ENCODE measurements at places on chromosomes 13 and 19.

GRCh38 chr13:97376981-97377380 lies 57.0 kb upstream of the RAP2A start:
- DNase-seq: no peak

GRCh38 chr13:22193070-22193469 lies 522.2 kb downstream of the FGF9 start:
- no peak for DNase-seq

GRCh38 chr19:3506384-3507340 lies 551 bp downstream of the FZR1 start:
- no peak for DNase-seq

- no peak for DNase-seq
Observed at GRCh38 chr19:48925240-48925843, 8.2 kb upstream of the DHDH start.

GRCh38 chr13:29713839-29714238 lies 118.4 kb upstream of the SLC7A1 start:
- no peak for DNase-seq

GRCh38 chr19:47313754-47314295 lies 4.2 kb downstream of the C5AR1 start:
- no peak for DNase-seq

DNA sequence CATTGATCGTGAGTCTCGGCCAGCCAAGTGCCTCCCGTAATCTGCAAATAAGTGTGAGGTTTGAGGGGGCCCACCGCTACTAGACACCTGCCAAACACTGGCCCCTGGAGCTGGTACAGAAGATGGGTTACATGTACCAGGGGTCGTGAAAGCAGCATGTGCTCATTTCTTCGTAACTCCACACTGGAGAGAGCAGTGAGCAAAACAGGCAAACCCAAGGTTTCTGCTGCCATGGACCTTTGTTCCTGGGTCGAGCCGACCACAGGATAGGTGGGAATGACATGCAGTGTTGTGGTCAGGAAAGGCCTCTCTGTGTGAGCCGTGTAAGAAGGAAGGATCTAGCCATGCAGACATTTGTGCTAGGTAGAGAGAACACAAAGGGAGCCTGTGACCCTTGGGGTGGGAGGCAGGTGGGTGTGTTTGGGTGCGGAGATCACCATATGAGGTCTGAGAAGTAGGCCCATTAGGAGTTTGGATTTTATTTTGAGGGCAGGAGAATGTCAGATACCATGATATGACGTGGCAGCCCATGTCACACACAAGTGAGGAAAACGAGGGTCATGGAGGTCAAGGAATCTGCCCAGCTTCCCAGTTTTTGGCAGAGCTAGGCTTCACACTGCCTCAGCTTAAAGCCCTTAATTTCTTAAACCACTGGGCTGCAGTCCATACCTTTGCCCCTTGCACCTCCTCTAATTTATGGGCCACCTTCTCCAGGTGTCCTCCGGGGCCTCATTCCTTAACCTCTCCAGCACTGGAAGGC lies 919 bp downstream of the GTF3A start:
- DNase-seq: no peak

GRCh38 chr13:39281539-39282150 lies 243.4 kb downstream of the NHLRC3 start:
- no peak for DNase-seq

GRCh38 chr13:110359840-110360301 lies 52.8 kb downstream of the COL4A2 start:
- no peak for DNase-seq

DNA sequence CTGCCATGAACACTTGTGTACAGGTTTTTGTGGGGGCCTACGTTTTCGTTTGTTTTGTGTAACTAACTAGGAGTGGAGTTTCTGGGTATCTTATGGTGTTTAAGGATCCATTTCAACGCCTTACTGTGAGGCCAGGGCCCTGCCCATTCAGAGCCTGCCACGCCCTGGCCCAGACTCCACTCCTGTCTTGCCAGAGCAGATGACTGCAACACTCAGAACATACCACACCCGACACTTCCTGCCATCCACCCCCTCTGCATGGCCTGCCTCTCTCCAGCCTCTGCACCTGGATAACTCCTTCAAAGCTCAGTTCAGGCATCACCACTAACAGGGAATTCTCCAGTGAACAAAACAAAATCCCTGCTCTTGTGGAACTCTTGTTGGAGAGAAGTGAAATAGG lies 43.2 kb downstream of the RGCC start:
- DNase-seq: no peak

GRCh38 chr13:100608906-100609305 lies 20.3 kb upstream of the GGACT start:
- no peak for DNase-seq

DNA sequence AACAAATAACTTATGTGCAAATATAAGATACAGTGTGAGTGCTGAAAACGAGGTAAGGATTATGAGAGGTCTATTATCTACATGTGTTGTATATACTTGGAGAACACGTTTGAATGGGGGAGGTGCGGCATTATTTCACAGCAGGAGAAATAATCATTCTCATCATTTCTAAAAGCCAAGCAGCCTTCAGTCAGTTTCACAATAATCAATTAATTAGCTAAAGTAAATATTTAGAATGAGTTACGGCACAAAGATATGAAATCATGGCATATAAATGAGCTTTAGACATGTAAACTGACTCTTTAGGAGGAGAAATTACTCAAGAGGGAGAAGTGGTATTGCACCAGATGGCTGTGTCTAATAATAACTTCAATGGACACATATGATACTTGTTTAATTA lies 366.6 kb downstream of the DNAJC15 start:
- DNase-seq: no peak
